AG08395 (cell line): ENCODE measurements at places on chromosomes 5 and 9.
A peak's percentile ranks its signal among the peaks of the same experiment; 100 is the strongest.

- DNase-seq = no peak
These were observed 379.9 kb upstream of the IRX4 start for GRCh38 chr5:2262620-2263019.

DNA sequence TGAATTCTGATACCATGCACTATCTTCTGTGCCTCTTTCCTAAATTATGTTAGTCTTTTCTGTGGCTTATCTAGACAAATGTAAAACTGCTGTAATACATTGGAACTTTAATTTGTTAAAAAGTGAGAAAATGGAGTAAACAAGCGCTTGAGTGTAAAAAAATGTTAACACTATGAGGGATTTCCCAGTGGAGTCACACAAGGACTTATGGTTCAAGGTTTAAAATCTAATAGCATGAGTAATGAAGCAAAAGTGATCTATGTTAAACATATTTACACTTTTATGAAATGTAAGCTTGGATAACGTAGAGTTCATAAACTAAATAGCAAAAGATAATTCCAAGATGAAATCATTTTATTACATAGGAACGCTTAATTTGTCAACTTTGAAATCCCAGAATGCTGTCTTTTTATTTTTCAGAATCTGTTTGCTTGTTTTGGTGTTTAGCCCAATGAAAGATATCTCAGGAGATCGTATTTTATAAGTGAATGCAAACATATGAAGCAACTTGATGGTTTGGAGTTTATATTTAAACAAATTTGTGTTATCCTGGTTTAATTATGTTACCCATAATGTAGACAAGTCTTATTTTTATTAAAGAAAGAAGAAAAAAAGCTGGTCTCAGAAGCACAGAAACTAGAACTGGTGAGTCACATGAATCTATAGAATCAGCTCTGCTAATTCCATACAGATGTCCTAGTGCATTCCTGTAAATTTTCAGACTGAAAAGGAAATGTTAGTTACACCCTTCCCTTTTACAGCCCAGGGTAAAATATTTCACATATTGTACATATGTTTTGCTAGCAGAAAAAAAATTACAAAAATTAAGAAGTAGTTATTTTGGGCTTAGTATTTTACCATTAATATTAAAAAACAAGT is 34.2 kb upstream of the FBN2 start:
- DNase-seq = no peak

GRCh38 chr9:126417043-126417442 is 90.4 kb downstream of the MVB12B start:
- DNase-seq = no peak

DNA sequence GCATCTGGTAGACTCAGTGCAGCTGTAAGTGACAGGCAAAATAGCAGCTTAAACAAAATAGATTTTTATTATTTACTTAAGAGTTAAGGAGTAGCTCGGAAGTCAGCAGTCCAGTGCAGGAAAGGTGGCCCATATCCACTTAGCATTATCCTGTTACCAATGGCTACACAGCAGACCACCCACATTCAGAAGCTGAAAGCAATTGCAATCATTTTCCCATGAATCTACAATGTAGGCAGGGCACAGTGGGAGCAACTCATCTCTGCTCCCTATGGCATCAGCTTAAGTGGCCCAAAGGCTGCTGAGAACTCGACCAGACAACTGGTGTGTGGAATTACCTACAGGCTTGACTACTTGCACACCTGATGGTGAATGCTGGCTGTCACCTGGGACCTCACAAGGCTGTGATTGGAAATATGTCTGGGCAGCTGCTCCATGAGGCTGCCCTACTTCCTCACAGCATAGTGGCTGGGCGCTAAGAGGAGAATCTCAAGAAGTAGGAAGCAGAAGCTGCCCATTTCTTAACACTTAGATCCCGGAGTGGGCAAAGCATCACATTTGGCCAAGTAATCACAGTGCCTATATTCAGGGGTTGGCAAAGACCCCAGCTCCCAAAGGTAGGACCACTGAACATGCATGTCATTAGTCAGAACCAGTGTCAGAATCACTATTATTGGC is 56.4 kb downstream of the SNX18 start:
- no peak for DNase-seq

- DNase-seq = no peak
These were observed 2019.5 kb upstream of the NUDT12 start for GRCh38 chr5:105581988-105582690.

DNA sequence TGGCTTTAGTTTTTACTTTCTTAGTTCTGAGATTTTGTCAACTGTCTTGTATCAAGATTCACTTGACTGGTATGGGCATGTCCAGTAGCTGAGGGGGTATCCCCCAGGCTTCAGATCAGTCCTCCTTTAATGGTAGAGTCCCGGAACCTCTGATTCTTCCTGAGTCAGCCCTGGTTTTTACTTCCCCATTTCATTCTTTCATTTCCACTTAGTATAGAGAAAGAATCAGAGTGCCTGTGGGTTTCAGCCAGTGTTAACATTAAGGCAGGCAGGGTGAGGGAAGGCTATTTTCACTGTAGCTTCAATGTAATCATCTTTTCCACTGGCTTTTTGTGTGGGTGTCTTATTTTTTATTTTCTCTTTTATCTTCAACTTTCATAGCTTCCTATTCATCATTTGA is 8.3 kb upstream of the COMMD10 start:
- no peak for DNase-seq

DNA sequence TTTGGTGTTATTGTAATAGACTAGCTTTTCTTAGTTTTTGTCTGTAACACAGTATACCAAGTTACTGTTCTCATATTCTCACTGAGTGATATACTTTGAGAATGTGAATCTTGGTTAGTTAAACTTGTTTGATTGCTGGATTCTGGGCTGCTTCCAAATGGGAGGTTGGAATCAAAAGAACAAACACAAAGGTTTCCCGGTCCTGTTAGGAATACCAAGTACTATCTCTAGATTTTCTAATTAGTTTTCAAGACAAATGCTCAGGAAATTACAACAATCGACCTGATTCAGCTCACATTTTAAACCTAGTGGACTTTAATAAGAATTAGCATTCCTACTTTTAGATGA is 244.3 kb downstream of the CSNK1G3 start:
- DNase-seq = no peak

DNA sequence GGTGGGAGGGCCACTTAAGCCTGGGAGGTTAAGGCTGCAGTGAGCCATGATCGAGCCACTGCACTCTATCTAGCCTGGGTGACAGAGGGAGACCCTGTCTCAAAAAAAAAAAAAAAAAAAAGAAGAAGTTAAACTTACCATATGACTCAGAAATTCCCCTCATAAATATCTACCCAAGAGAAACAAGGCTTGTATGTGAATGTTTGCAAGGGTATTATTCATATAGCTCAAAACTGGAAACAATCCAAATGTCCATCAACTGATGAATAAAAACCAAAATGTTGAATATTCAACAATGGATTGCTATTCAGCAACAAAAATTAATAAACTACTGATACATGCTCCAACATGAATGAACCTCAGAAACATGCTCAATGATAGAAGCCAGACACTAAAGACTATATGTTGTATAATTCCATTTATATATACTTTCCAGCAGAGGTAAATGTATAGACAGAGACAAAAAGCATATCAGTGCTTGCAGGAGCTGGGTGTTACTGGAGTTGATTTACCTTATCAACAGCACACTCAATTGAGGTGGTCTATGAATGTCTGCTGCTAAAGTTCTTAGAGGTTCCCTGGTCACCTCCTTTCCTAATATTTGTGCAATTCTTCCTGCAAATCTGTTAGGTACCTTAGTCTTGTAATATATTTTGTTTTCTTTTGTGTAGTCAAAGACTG is 5.3 kb upstream of the SREK1 start:
- DNase-seq = no peak

- no peak for DNase-seq
These were observed 14.3 kb upstream of the CORO2A start for GRCh38 chr9:98206754-98207153.

DNA sequence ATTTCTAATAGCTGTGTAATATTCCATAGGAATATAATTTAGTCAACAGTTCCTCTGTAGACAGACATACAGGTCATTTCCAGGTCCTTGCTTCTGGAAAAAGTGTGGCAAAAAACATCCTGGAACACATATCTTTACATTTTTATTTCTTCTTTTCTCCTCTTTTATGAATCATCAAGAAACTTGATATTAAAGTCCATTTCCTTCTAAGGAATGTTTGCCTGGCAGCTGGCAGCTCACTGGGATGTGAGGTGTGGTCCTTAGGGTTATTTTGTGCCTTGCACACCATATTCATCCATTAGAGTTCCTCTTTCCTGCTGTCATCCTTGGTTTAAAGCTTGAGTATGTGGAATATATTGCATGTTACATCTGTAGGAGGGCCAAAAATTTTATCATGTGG is 122.0 kb downstream of the GALNT10 start:
- peak; percentile 31 for DNase-seq

DNA sequence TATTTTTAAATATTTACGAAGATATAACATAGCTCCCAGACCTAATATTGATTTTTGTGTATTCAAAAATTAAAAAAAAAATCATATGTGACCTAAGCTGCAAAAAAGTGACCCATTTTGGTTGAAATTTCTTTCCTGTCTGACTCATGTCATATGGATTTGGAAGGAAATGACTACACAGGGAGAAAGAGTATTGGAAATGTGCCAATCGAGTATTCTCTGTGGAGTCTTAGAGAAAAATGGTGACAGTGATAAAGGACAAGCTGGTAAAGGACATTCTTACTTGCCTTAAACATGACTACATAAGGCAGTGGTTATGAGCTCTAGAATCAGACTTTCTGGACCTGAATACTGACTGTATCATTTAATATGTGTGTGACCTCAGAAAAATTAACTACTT is 262.9 kb upstream of the PTPRD start:
- no peak for DNase-seq

DNA sequence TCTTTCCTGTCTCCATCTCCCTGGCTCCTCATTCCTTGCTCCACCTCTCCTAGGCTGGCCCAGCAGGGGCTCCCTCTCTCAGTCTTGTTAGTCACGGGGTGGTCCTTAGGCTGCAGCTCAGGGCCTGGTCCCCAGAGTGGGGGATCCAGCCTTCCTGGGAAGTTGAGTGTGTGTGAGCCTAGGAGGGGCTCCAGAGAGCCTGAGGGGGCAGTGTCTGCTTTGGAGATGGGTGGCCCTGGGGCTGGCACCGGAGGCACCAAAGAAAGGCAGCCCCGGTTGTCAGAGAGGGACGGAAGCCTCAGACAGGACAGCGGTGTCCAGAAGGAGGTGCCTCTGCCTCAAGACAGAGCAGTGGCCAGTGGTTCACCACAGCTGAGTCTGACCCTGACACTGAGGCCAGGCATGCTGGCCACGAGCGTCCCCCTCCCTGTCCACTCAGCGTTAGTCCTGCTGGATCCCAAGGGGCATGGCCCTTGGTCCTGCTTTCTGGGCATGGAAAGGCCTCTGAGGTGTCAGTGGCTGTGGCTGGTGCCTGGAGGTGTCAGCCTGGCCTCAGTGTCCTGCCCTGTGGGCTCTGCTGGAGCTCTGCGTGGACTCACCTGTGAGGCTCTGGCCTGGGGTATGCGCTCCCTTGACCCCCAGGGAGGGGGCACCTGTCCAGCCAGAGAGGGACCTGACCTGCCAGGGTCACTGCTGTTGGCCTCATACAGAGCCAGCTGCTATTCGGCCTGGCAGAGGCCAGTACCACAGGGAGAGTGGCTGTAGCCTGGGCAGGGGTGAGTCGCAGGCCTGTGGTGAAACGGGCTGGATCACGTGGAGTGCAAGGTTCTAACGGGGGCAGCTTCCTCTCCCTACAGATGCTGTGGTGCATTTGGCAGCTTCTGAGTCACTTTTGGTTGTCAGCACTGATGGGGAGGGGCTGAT is 130.6 kb downstream of the CACNA1B start:
- no peak for DNase-seq

DNA sequence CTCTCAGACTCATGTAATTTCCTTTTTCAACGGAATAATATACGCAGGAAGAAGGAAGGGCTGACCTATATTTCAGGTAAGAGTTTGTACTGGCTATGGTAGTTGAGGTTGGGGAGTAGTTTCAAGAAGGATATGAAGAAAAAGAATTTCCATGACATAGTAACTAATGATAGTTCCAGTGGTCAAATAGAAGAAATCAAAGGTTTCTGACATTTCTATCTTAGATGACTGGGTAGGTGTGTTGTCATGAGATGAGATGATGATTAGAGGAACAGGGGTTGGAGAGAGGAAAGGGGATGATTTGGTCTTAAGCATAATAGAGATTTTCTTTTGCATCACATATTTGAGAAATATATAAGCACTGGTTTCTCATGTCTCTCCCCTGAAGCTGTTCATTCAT is 166.0 kb downstream of the SPATA31D1 start:
- no peak for DNase-seq

DNA sequence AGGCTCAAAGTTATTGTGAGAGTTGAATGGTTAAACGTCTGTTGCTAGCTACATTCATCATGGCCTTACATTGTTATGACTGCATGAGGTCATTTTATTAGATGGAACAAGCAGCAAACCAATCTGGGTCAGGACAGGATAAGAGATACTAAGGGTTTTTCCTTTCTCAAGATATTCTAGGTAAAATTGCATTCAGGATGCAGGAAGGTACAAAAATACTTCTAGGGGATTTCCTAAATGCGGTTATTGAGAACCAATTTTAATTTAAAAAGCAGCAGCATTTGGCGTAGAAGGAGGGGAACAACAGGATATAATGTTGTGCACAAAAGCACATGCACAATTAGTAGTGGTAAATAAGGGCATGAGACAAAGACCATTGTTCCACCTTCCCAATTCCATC is 39.2 kb upstream of the LURAP1L start:
- DNase-seq = no peak

DNA sequence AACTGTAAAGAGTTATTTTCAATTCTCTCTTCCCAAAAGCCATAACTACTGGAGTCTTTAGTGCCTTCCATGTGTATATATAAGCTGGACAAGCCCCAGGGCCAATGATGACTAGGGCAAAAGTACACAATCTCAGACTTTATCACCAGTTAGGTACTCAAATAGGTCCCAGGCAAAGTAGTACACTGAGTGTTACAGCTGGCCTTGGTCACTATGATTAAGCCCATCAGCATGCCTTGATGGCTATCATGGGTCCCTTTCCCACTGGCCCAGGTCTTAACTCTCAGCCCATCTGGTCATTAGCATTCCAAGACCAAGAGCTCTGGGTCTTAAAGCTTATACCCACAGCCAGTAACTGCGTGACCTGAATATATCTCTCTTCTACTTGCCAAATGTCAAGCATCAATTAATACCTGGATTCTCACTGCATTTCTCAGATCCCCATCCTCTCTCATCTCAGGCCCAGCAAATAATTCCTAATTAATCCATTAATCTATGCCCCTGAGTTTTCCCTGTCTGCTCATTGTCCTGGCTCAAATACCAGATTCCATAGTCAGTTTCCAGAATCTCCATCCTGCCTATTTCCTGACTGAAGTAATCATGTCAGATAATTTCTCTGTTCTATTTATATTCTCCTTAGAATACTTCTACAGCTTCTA is 62.3 kb downstream of the NR6A1 start:
- DNase-seq = peak; percentile 48

DNA sequence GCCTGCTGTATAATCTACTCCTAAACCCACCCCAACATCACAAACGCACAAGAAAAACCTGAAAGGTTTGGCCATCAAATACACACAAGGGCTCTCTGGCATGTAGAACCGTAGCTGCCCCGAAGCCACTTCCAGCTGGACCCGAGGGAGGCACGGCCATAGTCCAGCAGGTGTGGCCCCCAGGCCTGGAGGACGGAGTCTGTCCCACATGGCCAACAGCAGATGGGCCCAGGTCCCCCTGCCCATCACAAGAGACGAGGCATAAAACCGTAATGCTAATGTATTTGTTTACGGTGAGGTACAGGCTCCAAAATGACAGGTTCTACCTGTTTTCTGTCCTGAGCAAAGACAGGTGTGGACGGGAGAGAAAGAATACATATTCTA is 234.2 kb downstream of the SYK start:
- no peak for DNase-seq

- DNase-seq = no peak
These were observed 231.5 kb downstream of the PCSK1 start for GRCh38 chr5:96201503-96201902.
